ENCODE measurements at places on chromosomes 12 and 14.
A peak's percentile ranks its signal among the peaks of the same experiment; 100 is the strongest.

- H3K27ac ChIP-seq = no peak overlapping the region
- DNase-seq = no peak
- H3K27me3 ChIP-seq = no peaks in the 10 kb centered on the region
- H3K4me3 ChIP-seq = no peak overlapping the region
- H3K36me3 ChIP-seq = peaks cover 6% of the 10 kb centered on the region
- H3K4me1 ChIP-seq = peaks cover 13% of the 10 kb centered on the region
These were observed 679 bp upstream of the SAV1 start for GRCh38 chr14:50668826-50669143.

DNA sequence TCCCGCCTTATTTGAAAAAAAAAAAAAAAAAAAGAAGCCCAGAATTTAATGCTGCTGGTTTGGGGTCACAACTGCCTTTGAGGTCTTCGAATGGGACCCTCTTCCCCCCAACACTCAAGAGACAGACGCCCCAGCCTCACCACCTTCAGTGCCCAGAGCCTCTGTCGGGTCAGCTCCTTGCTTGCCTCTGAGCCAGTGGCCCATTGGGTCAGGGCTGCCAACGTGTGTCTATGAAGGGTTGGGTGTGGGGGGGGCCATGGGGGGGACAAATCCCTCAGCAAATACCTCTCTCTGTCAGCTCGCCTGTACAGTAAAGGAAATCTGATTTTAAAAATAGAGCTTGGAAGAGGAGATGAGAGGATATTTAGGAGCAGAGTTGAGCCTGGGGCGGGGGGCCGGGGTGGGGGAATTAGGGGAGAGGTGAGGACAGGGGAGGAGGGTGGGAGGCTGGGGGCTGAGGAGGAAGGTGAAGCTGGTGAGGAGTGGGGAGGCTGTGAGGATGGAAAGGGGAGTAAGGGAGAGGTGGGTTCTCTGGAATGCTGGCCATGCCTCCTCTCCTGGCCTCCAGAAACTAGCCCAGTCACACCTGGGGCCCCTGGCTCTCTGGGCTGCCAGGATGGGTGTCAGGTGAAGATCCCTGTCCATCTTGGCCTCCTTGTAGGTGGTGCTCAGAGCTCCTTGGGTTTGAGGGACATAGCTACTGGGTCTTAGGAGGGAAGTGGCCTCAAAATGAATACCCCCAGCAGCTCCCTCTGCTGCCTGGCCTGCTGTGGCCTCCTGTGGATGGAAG lies 13.3 kb downstream of the RTL1 start:
- H3K36me3 ChIP-seq = no peaks in the 10 kb centered on the region
- no peak overlapping the region for H3K4me3 ChIP-seq
- H3K4me1 ChIP-seq = no peaks in the 10 kb centered on the region
- no peak for DNase-seq
- H3K27me3 ChIP-seq = peaks cover 4% of the 10 kb centered on the region
- H3K27ac ChIP-seq = no peak overlapping the region

GRCh38 chr12:81417056-81417455 lies 339.2 kb downstream of the ACSS3 start:
- no peaks in the 10 kb centered on the region for H3K4me1 ChIP-seq
- no peaks in the 10 kb centered on the region for H3K27me3 ChIP-seq
- H3K36me3 ChIP-seq = no peaks in the 10 kb centered on the region
- DNase-seq = no peak
- no peak overlapping the region for H3K27ac ChIP-seq
- no peak overlapping the region for H3K4me3 ChIP-seq

GRCh38 chr12:77560714-77561113 lies 270.0 kb upstream of the NAV3 start:
- H3K4me3 ChIP-seq = no peak overlapping the region
- no peak overlapping the region for H3K27ac ChIP-seq
- H3K36me3 ChIP-seq = no peaks in the 10 kb centered on the region
- no peaks in the 10 kb centered on the region for H3K4me1 ChIP-seq

DNA sequence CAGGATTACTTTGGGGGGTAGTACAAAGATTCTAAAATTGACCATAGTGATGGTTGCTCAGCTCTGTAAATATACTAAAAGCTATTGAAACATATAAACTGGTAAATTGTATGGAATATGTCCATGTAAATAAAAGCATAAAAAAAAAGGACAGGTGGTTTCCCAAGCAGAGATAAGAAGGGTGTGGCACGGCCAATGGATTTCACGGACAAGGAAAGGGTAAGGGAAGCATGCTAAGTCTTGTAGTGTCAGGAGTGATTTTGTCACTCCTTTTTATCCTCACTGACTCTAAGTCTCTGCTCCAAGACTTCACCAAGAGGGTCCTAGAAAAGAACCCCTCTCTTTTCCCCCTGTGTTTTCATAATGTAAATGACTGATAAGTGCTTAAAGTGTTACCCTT lies 229.2 kb downstream of the SPTSSA start:
- no peak for DNase-seq
- no peak overlapping the region for H3K27ac ChIP-seq
- peaks cover 3% of the 10 kb centered on the region for H3K4me1 ChIP-seq

GRCh38 chr14:101502761-101503392 lies 58.4 kb upstream of the DIO3 start:
- H3K36me3 ChIP-seq = no peaks in the 10 kb centered on the region
- no peak for DNase-seq
- peaks cover 5% of the 10 kb centered on the region for H3K27me3 ChIP-seq
- no peak overlapping the region for H3K27ac ChIP-seq
- no peak overlapping the region for H3K4me3 ChIP-seq

DNA sequence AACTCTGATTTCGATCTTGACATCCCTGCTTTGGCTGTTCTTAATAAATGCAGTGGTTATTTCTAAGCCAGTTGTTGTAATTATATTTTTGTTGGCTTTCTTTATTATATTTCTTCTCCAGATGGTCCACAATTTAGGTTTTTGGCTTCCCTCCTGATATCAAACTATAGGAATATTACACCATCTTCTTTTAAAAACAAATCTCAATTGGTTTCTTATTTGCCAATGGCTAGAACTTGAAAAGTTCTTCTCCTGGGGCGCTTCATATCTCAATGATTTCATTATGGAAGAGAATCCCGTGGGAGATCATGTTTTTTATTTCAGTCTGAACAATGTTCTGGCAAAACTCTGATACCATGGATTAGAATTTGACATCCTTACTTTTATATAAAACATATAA lies 292.3 kb downstream of the FLRT2 start:
- H3K4me3 ChIP-seq = no peak overlapping the region
- DNase-seq = no peak
- H3K36me3 ChIP-seq = no peaks in the 10 kb centered on the region
- H3K4me1 ChIP-seq = no peaks in the 10 kb centered on the region

DNA sequence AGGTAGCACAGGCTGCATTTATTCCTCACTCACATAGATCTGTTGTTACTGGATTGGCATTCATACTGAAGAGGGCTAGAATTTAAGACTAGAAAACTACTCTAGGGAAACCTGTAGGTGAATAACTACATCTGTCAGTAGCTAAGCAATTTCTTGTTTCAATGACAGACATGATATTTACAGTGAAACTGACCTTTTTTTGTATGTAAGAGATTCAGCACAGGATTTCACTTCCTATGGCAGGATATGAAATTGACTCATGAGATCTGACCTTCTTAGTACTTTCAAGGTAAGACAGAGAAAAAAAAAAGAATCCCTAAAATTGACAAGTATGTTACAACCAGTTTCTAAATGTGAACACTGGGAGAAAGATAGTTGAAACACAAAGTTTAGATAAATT lies 189.8 kb upstream of the SLC16A7 start:
- peaks cover 15% of the 10 kb centered on the region for H3K4me1 ChIP-seq
- no peak overlapping the region for H3K4me3 ChIP-seq
- DNase-seq = no peak
- H3K27ac ChIP-seq = peak overlapping the region; percentile 32
- H3K27me3 ChIP-seq = no peaks in the 10 kb centered on the region

GRCh38 chr12:92493816-92494215 lies 209.0 kb upstream of the PLEKHG7 start:
- no peak for DNase-seq
- peak overlapping the region; percentile 49 for H3K27ac ChIP-seq
- H3K27me3 ChIP-seq = no peaks in the 10 kb centered on the region
- no peak overlapping the region for H3K4me3 ChIP-seq
- H3K36me3 ChIP-seq = peaks cover 6% of the 10 kb centered on the region

DNA sequence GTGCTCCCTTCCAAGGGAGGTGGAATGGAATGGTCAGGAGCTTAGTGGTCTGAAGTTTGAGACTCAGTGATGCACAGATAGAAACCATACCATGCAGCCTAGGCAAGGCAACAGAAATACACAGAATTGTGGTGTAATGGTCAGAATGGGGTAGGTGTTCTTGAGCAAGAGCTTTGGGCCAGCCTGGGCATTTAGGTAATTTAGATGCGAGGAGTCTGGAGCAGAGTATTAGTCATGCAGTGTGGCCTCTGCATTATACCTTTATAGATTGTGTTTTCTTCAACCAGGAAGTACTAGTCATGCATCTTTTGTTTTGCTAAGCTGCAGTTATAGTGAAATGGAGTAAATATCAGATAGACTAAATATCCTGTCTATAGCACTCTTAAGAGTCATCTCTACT lies 118.3 kb downstream of the DAAM1 start:
- H3K27ac ChIP-seq = no peak overlapping the region
- no peak overlapping the region for H3K4me3 ChIP-seq
- H3K27me3 ChIP-seq = no peaks in the 10 kb centered on the region
- no peak for DNase-seq
- H3K36me3 ChIP-seq = no peaks in the 10 kb centered on the region

GRCh38 chr12:14588571-14588970 lies 20.9 kb upstream of the PLBD1 start:
- no peak overlapping the region for H3K27ac ChIP-seq
- no peaks in the 10 kb centered on the region for H3K36me3 ChIP-seq
- H3K4me1 ChIP-seq = no peaks in the 10 kb centered on the region
- no peaks in the 10 kb centered on the region for H3K27me3 ChIP-seq
- no peak overlapping the region for H3K4me3 ChIP-seq

GRCh38 chr14:92538412-92538985 lies 24.9 kb downstream of the RIN3 start:
- peak overlapping the region; percentile 42 for H3K27ac ChIP-seq
- no peak for DNase-seq
- no peak overlapping the region for H3K4me3 ChIP-seq

GRCh38 chr14:68596701-68597100 lies 196.2 kb downstream of the ZFP36L1 start:
- no peak overlapping the region for H3K4me3 ChIP-seq
- H3K27ac ChIP-seq = no peak overlapping the region
- H3K4me1 ChIP-seq = peaks cover 13% of the 10 kb centered on the region
- no peaks in the 10 kb centered on the region for H3K36me3 ChIP-seq
- H3K27me3 ChIP-seq = no peaks in the 10 kb centered on the region

- H3K27ac ChIP-seq = no peak within 1 kb of the TSS
- H3K4me3 ChIP-seq = no peak within 1 kb of the TSS
- peaks cover 10% of the 10 kb centered on the region for H3K27me3 ChIP-seq
These were observed at the start of gene LUM for GRCh38 chr12:91111366-91112325. TSS of gene LUM (minus strand) at chr12:91111494. CDS start at chr12:91108979, 2,515 bp downstream.

- no peak for DNase-seq
- peaks cover 15% of the 10 kb centered on the region for H3K4me1 ChIP-seq
- no peaks in the 10 kb centered on the region for H3K27me3 ChIP-seq
- no peak overlapping the region for H3K27ac ChIP-seq
- no peak overlapping the region for H3K4me3 ChIP-seq
These were observed 111.3 kb downstream of the AEBP2 start for GRCh38 chr12:19550626-19551025.

DNA sequence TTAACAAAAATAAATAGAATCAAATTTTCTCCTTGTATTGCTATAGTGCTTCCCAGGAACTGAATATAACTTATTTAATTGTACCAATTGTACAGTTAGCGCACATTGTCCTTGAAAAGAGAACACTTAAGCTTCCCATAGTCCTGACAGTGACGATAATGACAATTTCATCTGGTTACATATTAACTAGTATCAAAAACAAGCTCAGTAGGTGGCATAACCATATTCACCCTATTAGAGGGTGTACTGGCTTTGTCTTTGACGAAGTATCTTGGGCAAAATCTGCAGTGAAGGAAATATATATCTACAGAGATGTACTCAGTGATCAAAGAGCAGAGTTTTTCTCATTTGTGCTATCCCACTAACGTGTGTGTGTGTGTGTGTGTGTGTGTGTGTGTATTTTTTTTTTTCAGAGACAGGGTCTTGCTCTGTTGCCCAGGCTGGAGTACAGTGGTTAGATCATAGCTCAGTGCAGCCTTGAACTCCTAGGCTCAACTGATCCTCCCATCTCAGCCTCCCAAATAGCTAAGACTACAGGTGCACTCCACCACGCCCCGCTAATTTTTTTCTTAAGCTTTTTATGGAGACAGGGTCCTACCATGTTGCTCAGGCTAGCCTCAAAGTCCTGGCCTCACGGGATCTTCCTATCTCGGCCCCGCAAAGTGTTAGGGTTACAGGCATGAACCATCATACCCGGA lies 4.9 kb upstream of the A2M start:
- no peaks in the 10 kb centered on the region for H3K27me3 ChIP-seq
- no peak for DNase-seq
- no peak overlapping the region for H3K27ac ChIP-seq
- no peak overlapping the region for H3K4me3 ChIP-seq
- H3K36me3 ChIP-seq = peaks cover 1% of the 10 kb centered on the region

GRCh38 chr14:91755570-91756295 lies 23.8 kb upstream of the CATSPERB start:
- no peak overlapping the region for H3K4me3 ChIP-seq
- H3K27me3 ChIP-seq = no peaks in the 10 kb centered on the region
- DNase-seq = no peak
- peaks cover 26% of the 10 kb centered on the region for H3K36me3 ChIP-seq

DNA sequence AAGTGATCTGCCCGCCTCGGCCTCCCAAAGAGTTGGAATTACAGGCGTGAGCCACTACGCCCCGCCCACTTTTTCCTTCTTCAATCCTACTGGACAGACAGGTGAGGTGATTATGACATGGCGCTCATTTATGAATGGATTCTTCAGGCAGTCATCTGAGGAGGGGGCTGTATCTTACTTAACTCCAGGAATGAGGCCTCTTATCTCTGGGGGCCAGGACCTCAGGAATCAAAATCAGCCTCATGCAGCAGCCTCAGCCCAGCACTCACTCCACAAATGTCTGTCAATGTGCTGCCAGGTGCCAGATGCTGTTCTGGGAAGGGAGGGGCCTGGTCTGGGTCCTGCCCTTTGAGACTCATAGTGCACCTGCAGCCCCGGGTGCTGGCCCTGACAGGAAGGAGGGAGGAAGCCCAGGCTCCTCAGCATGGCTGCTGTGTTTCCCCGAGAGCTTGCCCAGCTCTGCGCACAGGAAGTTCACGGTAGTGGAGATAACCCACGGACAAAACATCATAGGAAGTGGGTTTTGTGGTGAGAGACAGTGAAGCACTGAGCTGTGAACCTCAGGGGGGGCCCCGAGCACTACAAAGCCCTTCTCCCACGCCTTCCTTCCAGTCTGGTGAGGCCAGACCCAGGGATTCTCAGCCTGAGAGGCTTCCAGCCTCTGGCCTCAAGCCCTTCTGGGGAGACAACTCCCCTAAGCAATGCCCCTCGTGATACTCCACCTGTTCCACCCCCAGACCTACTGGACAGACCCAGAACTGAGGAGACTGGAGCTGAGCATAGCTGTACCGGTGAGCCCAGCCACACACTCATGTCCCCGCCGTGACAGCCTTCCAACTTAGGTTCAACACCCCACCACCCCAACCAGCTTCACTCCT lies 22.3 kb downstream of the GALNT6 start:
- H3K27ac ChIP-seq = peak overlapping the region; percentile 80
- peaks cover 34% of the 10 kb centered on the region for H3K36me3 ChIP-seq
- H3K27me3 ChIP-seq = peaks cover 4% of the 10 kb centered on the region
- peak; percentile 88 for DNase-seq
- H3K4me3 ChIP-seq = peak overlapping the region; percentile 38

- H3K4me1 ChIP-seq = peaks cover 79% of the 10 kb centered on the region
- peak overlapping the region; percentile 71 for H3K4me3 ChIP-seq
- peaks cover 39% of the 10 kb centered on the region for H3K36me3 ChIP-seq
- H3K27ac ChIP-seq = peak overlapping the region; percentile 90
- DNase-seq = no peak
- H3K27me3 ChIP-seq = no peaks in the 10 kb centered on the region
These were observed 196.4 kb upstream of the FOXN3 start for GRCh38 chr14:89613260-89614008.
